NCI-H446 treated with DMSO at 0.1 percent for 48 hours (cell line): ENCODE measurements at places on chromosomes 7 and 10.

GRCh38 chr7:158550886-158551452 is 36.7 kb downstream of the PTPRN2 start:
- no peak for DNase-seq

DNA sequence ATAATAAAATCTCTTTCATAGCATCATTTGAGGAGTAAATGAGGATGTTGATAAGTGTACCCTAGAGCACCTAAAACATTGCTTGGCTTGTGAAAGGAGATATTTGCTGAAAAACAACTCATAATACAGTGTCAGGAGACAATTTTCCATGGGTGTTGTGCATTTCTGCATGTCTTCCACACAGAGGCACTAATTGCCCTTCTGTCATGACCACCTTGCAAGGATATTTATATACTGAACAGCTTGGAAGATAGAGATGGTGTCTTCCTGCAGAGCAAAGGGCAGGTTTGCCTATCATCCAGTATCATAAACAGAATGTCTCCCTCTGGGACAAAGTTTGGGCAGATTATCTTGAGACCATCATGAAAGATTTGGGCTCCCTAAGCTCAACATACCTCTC is 495.2 kb upstream of the LRRN3 start:
- DNase-seq, result no peak

DNA sequence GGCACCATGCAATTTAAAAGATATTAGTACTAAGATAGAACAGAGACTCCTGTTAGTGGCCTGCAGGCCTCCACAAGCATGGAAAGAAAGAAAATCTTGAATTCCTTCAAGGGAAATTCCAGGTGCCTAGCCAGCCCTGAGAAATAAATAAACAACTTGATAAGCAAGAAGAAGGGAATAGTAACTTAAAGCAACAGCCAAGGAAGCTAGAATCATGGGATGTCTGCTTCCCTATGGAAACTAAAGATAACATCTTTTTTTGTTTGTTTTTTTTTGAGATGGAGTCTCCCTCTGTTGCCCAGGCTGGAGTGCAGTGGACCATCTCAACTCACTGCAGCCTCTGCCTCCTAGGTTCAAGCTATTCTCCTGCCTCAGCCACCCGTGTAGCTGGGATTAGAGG is 128.6 kb downstream of the SKIDA1 start:
- no peak for DNase-seq

DNA sequence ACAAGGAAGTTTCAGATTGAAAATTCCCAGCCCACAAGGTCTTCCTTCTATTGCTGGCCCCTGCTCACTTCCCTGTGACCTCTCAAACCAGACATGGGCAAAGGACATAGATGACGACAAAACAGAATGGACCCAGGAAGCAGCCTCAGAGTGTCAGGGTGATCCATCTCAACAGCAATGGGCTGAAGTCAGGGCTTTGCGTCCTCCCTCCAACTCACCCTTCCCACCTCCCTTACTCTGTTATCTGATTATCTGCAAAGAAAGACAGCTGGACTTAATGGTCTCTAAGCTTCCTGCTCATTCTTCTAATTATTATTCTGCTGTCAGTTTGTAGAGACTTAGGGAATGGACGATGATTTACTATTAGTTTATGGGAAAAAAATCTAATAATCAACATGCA is 115.9 kb downstream of the PIP4K2A start:
- DNase-seq, result no peak

- DNase-seq, result no peak
These were observed 43.3 kb upstream of the VIPR2 start for GRCh38 chr7:159188011-159188410.

GRCh38 chr7:139561-140243 is 52.7 kb upstream of the FAM20C start:
- DNase-seq, result no peak

DNA sequence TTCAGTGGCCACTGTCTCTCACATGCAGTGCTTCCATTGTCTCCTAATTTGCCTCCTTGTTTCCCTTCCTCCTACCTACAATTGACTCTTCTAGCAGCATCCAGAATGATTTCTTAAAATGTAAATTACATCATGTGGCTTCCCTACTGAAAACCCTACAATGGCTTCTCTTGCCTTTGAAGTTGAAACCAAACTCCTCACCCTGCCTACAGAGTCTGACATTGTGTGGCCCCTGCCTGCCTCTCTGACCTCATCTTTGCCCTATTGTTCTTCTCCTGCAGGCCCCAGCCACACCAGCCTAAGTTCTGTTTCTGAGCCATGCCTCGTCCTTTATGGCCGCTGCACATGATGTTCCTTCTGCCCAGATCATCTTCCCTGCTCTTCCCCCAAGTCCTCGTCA is 35.8 kb upstream of the CDK1 start:
- DNase-seq, result no peak

GRCh38 chr10:49387071-49387470 is 8.8 kb downstream of the DRGX start:
- DNase-seq, result no peak

DNA sequence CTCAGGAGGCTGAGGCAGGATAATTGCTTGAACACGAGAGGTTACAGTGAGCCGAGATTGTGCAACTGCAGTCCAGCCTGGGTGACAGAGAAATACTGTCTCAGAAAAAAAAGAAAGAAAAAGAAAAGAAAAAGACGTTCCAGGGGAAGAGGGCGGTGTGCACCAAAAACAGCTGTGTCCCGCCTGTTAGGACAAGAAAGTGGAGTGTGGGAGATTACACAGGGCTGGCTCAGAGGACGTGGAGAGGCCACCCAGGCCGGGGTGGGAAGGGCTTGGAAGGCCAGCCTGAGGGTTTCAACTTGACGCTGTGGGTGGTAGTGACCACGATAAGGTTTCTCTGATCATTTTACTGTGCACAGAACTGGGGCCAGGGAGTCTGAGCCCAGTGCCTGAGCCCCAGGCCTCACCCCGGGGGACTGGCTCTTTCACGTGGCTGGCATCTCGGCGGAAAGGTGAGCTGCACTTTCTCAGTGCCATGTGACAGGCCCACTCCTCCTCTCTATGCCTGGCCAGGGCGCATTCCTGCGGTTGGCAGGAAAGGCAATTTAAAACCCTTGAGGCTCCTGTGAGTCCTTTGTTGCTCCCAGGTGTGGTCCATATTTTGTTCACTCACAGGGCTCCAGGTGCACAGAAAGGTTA is 13.9 kb downstream of the RHBDD2 start:
- DNase-seq, result no peak

DNA sequence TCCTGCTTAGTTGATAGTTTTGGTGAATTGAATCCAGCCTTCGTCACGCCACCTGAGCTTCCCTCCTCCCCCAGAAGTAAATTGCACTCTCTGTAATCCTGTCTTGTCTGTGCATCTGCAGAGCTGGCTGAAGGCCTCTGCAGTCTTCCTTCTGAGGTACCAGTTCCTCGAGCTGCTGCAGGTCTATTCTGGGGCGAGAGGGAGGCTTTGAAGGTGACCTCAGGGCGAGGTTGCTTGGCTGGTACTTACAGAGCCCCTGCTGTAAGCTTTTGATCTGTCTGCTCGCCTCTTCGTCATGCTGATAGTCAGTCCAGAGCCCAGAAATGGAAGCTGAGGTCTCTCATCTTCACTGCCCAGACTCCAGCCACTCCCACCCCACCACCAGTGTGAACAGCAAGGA is 513.6 kb upstream of the FOXK1 start:
- no peak for DNase-seq

GRCh38 chr10:79020605-79021004 is 48.2 kb upstream of the ZMIZ1 start:
- DNase-seq, result no peak

GRCh38 chr7:80671744-80672143 is 33.3 kb downstream of the CD36 start:
- no peak for DNase-seq

- no peak for DNase-seq
These were observed 498.7 kb upstream of the MKI67 start for GRCh38 chr10:128624656-128625530.

DNA sequence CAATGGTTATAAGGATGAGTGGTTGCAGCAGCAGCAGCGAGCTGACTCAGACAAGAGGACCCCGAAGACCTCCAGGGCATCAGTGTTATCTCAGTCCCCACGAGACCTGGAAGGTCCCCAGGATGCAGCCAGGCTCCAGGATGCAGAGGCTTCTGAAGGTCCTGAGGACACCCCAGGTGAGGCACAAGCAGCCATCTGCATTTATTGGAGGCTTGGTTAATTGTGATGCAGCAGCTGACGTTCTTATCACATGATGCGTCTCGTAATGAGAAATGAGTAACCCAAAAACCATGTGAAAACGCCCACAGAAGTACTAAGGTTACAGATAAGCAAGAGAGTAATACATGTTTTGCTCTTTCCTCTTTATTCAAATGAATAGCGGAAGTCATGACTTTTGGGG is 17.4 kb downstream of the C7orf57 start:
- DNase-seq, result no peak

DNA sequence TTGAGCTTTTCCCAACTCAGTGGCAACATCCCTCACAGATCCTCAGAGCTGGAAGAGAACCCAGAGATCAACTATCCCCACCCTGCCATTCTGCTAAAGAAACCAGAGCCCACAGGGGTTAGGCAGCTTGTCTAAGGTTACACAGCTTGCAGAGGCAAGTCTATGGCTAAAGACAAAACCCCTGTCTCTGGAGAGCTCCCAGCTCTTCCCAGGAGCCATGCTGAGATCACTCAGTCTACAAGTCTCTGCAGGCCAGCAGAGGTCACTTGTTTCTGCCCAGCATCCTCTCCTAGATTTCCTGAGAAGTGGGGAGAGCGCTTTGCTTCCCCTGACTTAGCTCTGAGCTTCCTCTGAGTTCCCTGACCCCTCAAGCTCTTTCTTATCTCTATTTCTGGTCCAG is 28.5 kb upstream of the LOXL4 start:
- no peak for DNase-seq

- DNase-seq, result no peak
These were observed 790.5 kb downstream of the MAGI2 start for GRCh38 chr7:78662939-78663338.

DNA sequence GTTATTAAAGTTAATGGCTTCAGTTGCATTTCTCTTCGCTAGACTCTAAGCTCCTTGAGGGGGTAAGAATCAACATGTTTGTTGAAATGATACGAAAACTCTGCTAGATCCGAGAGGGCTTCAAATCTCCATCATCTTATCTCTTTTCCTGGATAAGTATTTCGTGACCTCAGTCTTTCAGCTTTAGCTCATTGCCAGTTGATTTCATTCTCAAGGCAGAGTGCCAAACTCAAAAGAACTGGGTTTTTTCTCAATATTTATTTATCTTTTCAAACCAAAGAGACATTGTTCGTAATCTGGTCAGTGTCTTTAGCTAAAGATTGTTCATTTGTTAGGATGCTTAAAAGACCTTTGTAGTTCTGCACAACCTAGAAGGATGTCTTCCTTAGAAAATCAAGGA is 108.9 kb downstream of the ARID5B start:
- no peak for DNase-seq

DNA sequence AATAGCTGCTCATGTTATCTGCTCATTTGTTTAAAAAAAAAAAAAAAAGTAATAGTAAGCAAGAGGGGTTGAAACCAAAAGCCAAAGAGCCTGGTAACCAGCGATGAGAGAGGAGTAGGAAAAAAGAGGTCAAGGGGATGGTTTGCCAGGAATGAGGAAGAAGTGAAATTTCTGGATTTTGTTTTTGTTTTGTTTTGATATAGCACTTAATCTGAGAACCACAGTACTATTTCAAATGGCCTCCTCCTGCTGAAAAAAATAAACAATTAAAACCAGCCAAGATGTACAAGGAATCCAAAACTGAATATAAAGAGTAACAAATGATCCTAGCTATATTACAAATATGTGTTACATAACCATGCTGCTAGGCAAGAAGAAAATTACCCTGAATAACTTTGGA is 213.1 kb downstream of the FGFR2 start:
- DNase-seq, result no peak

- peak; percentile 66 for DNase-seq
These were observed 598 bp downstream of the MMS19 start for GRCh38 chr10:97497572-97498075.

- DNase-seq, result no peak
These were observed 34.2 kb downstream of the PUS7 start for GRCh38 chr7:105487579-105488571.

GRCh38 chr10:86955501-86956194 is 1.8 kb downstream of the MMRN2 start:
- no peak for DNase-seq

GRCh38 chr10:60299961-60300883 is 89.5 kb downstream of the ANK3 start:
- peak; percentile 21 for DNase-seq

DNA sequence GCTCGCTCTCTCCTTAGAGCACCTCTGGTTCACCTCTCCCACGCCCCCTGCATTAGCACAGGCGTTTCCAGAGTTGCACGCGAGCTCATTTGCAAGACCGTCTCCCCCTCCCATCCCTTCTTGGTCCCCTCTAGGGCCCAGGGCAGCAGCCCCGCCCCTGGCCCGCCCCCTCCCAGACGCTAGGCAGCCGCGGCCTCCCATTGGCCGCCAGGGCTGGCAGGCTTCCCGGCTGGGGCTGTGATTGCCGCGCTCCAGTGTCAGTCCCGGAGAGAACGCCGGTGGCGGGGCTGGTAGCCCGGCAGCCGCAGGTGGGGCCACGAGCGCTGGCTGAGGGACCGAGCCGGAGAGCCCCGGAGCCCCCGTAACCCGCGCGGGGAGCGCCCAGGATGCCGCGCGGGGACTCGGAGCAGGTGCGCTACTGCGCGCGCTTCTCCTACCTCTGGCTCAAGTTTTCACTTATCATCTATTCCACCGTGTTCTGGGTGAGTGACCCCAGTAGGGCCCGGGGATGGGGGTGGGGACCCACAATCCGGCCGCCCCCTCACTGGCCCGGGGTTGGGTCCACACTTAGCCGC is at the start of gene TSPAN15:
Gene TSPAN15 (plus strand): TSS at position 257 of the 575 bp plus-strand sequence. CDS start 130 bp downstream, at position 387.
- peak; percentile 48 for DNase-seq

DNA sequence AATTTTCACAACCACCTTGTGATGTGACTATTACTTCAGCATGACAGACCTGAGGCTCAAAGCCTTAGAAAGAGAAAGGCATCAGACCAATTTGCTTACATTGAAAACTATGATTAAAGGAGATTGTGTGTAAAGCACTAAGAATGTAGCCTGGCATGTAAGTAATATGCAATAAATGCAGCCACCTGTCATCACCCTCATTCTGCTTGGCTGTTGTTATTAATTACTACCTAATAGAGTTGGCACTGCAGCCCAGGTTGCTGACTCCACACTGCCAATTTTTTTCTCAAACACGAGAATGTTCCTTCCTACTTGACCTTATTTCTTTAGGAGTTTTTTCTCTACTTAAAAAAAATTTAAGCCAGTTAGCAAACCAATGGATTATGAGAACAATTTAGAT is 61.2 kb upstream of the NPVF start:
- DNase-seq, result peak; percentile 74

- DNase-seq, result no peak
These were observed 150.3 kb upstream of the FAM171A1 start for GRCh38 chr10:15521328-15521903.

- DNase-seq, result no peak
These were observed 113.1 kb upstream of the PDLIM1 start for GRCh38 chr10:95403700-95404461.

DNA sequence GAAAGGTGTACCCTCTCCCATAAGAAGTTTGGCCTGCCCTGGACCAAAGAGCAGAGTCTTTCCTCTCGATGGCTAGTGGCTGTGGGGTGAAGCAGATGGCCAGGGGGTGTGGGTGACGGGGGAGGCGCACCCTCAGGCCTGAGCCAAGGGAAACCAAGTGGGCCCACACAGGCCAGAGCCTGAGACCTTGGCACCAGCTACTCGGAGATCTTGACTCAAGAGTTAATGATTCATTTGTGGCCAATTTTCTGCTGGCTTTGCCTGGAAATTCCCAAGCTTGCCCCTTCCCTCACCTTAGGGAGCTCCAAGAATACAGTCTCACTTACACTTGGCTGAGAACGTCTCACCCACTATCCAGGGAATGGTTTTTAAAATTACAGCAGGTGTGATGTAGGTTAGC is 42.7 kb downstream of the ZMIZ1 start:
- peak; percentile 29 for DNase-seq
